ENCODE measurements at places on chromosomes 7 and 10.

DNA sequence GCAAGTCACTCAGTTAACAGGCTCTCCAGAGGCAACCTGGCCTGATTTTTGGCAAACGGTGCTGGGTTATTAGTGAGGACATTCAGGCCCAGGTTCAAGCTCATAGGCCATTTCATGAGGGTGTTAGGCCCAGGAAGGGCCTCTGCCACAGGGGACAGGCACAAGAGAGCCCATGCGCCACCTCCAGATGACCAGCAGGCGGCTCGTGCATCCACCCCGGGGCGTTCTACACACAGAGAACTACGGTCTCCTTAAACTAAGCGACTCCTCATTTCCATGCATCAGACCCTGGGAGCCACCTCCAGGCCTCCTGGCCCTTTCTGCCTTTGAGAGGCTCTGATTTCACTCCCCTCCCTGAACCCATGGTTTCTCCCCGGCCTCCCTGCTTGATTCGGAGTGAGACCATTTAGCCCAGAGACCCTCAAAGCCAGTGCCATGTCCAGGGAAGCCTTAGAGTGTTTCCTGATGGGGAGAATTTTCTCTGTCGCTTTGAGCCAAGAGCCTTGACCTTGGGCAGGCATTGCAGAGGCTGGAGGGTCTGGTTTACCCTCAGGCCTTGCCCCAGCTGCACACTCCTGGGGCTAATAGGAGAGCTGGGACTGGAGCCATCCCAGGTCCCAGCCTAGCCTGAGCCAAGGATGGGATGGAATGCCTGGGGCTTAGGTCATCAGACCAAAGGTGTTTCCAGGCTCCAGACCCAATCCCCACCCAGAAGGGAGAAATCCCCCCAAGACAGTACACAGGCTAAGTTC, 188.0 kb downstream of the GRID1 start:
- DNase-seq = no peak

GRCh38 chr10:2919016-2919415, 148.3 kb upstream of the PFKP start:
- no peak for DNase-seq

GRCh38 chr10:85151506-85151905, 823.1 kb downstream of the CCSER2 start:
- DNase-seq = no peak

DNA sequence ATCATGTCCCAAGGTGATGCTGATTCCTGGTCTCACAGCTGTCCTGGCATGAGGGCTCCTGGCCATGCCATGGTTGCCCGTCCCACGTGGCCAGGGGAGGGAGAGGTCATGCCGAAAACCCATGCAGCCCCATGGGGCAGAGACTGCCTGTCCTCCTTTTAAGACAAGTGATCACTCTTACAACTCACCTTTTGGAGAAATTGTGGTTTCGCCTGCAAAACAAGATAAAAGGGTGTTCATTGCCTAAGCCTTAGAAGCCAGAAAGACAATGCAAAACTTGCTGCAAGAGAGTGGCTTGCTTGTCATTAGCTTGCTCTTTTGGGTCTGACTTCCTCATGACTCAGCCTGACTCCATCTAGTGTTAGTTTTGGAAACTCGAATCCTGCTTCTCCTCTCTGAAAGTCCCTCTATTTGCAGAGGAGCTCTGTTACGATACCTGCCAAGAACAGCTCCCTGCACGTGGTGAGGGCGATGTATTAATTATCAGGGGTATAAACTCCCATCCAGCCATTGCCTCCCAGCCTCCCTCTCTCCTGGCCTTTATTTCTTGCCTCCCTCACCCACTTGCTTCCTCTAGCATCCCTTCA, 26.7 kb downstream of the TMEM273 start:
- DNase-seq = no peak

- DNase-seq = no peak
Observed at GRCh38 chr7:127962589-127963361, 68.5 kb downstream of the LRRC4 start.

- DNase-seq = no peak
Observed at GRCh38 chr10:3263082-3263481, 90.5 kb upstream of the PITRM1 start.

DNA sequence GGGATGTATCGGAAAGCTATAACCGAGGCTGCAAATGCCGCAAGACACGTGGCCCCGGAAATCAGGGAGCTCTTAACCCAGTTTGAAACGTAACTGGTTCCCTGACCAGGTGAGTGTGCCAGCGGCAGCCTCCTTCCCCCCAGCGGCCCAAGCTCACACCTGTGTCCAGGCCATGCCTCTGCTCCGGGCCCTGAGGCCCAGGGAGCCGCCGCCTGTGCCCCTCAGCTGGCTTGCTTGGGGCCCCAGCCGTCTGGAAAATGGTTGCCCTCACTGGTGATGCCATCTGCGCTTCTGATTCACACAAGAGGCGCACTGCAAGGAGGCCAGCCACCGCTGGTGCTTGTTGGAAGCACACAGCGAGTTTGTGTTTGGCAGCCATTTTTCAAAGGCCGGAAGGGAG, 9.2 kb downstream of the PWWP2B start:
- no peak for DNase-seq

GRCh38 chr7:143987513-143987912, 12.6 kb upstream of the OR6B1 start:
- no peak for DNase-seq

DNA sequence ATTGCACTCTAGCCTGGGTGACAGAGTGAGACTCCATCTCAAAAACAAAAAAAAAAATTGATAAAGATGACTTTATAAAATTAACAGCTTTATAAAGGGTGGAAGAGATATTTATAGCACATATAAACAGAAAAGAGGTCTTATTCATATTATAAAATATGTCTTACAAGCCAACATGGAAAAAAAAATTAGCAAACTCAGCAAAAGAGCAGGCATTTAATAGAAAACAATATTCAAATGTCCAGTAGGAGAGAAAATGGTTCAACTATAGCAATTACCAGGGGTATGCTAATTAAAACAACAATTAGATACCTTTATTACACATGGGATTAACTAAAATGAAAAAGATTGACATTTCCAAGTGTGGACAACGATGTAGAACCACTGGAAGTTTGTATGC, 929.1 kb downstream of the REEP3 start:
- no peak for DNase-seq

- no peak for DNase-seq
Observed at GRCh38 chr10:7301006-7301778, 109.6 kb downstream of the SFMBT2 start.

- DNase-seq = no peak
Observed at GRCh38 chr10:16943295-16944285, 126.4 kb upstream of the RSU1 start.

DNA sequence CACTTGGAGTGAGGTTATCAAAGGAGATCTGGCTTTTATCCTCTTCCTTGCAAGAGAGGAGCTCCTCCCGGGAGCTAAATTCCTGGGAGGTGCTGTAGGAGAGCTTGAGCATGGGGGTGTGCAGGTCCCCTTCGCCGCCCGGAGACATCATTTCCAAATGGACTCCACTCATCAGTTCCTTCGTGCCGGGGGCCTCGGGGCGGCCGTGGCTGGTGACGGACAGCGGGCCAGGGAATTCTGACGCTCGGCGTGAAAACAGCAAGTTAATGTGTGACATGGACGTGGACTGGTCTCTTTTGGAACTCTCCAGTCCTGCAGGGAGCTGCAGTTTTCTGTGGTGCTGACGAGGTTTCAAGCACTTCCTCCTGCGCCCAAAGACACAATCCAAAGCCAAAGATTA, 45.7 kb upstream of the NMT2 start:
- no peak for DNase-seq

GRCh38 chr7:94003446-94004023, 620 bp downstream of the BET1 start:
- peak; percentile 20 for DNase-seq

- DNase-seq = no peak
Observed at GRCh38 chr7:113285411-113285810, 167.1 kb upstream of the SMIM30 start.

DNA sequence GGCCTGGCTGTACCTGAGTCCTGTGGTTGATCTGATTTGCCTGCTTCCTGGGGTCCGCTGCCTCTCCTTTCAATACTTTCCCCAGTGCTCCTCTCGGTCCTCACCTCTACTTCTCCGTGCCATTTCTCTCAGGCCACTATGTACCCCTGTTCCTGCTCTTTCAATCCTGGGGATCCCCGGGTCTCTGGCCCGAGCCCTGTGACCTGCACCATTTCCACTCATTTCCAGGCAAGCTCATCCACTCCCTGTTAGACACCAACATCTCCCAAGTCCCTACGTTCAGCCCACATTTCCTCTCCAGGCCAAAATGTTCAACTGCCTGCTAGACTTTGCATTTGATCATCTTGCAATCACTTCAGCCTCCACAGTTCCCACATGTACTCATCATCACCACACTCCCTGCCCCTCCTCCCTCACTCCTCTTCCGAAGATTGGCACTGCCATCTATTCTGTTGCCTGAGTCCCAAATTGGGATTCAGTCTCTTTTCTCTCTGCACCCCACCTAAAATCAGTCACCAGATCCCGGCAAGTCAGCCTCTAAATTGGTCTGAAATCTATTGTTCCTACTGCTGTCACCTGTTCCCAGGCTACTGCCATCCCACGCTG, 34.4 kb upstream of the ZMIZ1 start:
- DNase-seq = peak; percentile 5

DNA sequence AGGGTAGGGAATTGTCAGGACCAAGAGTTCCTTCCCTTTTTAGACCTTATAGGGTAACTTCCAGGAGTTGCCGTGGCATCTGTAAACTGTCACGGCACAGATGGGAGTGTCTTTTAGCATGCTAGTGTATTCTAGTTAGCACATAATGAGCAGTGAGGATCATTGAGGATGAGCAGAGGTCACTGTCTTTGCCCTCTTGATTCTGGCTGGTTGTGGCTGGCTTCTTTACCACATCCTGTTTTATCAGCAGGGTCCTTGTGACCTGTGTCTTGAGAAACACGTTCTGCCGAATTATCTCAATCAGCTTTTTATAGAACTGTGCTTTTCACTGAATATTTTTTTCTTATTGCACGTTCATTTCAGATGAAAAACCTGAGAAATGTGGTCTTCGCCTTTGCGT, 41.5 kb downstream of the MINPP1 start:
- no peak for DNase-seq

DNA sequence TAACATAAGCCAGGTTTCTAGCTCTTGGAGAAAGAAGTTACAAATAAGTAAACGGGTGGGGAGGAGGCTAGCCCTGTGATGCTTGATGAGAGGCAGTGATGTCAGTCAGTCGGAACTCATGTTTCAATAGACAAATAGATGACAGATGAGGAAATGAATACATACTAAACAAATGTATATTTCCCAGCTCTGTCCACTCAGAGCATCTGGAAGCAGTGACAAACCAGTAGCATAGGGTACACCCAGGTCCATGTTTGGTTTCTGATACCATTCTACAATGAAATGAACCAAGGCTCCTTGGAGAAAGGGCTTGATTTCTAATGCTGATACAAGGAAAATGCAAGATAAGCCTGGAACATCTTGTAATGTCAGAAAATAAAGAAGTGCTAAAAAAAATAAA, 30.6 kb downstream of the PODXL start:
- DNase-seq = no peak

- DNase-seq = peak; percentile 50
Observed at GRCh38 chr10:48287417-48288391, 13.2 kb upstream of the FRMPD2 start.

DNA sequence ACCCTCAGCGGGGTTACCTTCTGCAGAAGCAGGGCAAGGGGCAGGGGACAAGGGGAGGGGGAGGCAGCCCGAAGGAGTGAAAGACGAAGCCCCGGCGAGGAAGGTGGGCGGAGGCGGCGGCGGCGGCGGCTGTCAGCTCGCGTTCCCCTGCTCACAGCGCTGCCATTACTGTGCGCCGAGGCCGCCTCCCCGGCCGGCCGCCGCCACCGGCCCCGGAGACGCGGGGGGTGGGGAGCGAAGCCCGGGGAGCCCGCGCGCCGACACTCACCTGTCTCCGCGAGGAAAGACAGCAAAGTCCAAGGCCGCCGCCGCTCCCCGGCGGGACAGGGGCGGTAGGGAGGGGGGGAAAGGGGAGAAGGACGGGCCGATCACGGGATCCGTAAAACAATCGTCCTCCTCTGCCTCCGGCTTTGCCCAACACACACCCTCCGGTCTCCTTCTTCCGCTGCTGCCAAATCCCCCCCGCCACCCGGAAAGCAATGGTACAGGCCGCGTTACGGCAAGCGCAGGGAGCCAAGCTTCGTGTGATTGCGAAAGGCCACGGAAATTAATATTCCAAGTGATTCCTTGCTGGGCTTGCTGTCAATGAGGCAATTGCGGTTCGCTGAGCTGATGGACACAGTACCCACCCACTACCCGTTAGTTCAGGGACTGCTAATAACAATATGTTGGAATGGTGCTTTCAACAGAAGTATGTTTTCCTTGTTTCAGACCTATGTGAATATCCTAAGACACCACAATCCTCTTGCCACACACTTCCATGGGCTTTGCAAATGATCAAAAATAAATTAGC, at the start of gene CUL2:
CUL2 (minus strand) TSS at position 180 of the 793 bp plus-strand sequence. CDS start 19,024 bp downstream, outside the sequence.
- DNase-seq = peak; percentile 95

- DNase-seq = no peak
Observed at GRCh38 chr7:120344276-120344675, 71.3 kb downstream of the KCND2 start.

- peak; percentile 80 for DNase-seq
Observed at GRCh38 chr10:124092250-124092859, 1.0 kb downstream of the CHST15 start.

GRCh38 chr7:29410996-29411395, 152.6 kb upstream of the PRR15 start:
- no peak for DNase-seq

DNA sequence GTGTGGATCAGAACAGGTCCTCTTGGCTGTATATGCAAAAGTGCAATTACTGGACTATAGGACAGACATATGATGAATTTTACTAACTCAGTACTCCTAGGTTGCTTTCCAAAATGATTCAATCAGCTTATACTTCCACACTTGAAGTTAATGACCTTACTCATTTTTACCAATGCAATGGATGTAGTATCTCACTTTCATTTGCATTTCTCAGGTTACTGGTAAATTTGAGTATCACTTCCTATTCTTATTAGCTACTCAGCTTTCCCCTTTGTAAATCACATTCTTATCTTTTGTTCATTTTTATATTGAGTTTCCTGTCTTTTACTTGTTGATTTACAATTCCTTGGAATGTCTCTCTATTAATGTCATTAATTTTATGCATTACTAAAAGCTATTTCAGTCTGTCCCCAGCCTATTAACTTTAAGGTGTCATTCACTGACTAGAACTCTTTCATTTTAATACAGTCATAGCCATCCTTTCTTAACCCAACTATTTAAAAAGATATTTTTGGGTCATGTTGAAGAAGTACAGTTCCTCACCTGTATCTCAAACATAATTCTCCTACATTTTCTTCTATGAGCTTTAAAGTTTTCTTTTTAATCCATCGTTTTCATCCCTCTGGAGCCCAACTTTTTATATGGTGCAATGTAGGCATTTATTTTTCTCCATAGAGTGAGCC, 88.6 kb downstream of the VIM start:
- DNase-seq = no peak

GRCh38 chr10:98745645-98746044, 298.9 kb upstream of the HPS1 start:
- DNase-seq = no peak

DNA sequence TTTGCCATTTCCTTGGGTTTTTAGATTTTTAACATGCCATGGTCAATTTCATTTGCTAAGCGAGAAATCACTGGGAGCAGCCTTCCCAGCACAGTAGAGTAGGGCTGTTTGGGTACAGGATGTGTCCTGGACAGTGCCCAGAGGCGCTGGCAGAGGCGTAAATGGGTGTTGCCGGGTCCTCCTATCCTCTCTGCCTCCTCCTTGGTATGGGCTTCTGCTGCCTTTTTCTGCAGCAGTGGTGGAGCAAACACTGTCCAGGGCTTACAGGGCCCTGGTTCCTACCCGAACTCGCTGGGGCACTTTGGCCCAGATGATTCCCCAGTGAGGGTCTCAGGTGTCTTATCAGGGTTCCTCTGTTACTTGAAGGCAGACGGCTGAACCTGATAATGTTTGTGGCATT, 298.3 kb downstream of the RPS24 start:
- DNase-seq = peak; percentile 23
